ENCODE measurements at places on chromosomes 3 and 15. TPM values are rescaled to one million over a fixed set of nuclear protein-coding genes. Genes with fewer than 3 reads are reported as not detected.
A peak's percentile ranks its signal among the peaks of the same experiment; 100 is the strongest.

Gene RPP25
- 1.8 TPM for total RNA-seq

Gene ZNF592
- 25.7 TPM for total RNA-seq

Gene GRAMD2A
- total RNA-seq, result not detected

Gene CLDN11
- total RNA-seq, result 2.9 TPM

Gene CAMK1
- total RNA-seq, result 10.0 TPM

Gene MUC20
- 6.5 TPM for total RNA-seq

Gene SNRPN
- total RNA-seq, result 359 TPM

Gene FBXO40
- total RNA-seq, result 147 TPM

Gene GP5
- total RNA-seq, result 0.22 TPM

Gene PP2D1
- total RNA-seq, result not detected

GRCh38 chr3:163878396-163878795 lies 1199.9 kb downstream of the SI start:
- DNase-seq, result no peak

GRCh38 chr15:79610021-79610420 lies 177.9 kb downstream of the MINAR1 start:
- no peak for DNase-seq

- DNase-seq, result no peak
These were observed 47.9 kb upstream of the PLXNA1 start for GRCh38 chr3:126934991-126935390.

DNA sequence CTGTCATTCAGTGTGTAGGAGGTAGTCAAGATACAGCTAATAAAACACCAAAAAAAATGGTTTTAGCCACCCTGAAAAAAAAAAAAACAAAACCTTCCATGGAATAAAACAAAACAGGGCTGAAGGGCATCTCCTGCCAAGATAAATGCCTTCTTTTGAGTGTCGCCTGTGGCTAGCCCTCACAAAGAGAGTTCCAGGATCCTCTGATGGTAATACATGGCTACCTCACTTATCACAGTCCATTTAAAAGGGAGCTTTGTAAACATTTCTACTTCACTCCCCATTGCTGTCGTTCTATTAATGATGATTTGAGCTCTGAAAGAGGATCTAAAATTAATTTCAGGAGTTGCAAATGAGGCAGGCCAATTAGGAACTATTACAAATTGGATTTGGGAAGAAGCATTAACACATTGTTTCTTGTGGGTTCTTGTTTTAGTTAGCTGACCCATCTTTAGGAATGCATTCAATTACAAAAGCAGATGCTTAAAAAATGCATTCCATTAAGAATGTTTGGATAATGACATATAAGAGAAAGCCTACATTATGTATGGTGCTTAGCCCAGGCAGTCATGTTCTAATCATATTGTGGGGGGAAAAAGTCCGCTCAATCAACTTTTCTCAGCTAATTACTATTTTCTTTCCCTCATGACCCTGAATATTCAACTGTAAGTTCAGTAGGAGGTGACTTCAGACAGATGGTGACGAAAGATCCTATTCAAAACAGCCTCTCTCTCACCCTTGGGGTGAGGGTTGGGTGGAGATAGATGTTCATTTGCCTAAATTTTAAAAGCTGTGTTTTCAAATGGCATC lies 255.1 kb upstream of the WNT5A start:
- DNase-seq, result no peak

- no peak for DNase-seq
These were observed 27.4 kb upstream of the OR5K4 start for GRCh38 chr3:98326105-98326893.

DNA sequence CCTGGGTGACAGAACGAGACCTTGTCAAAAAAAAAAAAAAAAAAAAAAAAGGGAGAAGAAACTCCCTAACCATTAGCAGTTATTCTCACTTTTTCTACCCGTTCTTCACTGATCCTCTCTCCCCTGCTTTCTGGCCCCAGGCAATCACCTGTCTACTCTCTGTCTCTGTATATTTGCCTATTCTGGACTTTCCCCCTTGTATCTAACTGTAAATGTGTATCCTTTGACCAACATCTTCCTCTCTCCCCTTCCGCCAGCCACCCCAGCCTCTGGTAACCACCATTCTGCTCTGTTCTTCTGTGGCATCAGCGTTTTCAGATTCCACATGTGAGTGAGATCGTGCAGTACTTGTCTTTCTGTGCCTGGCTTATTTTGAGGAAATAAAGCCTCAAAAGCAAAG lies 6.9 kb downstream of the CYFIP1 start:
- peak; percentile 41 for DNase-seq

DNA sequence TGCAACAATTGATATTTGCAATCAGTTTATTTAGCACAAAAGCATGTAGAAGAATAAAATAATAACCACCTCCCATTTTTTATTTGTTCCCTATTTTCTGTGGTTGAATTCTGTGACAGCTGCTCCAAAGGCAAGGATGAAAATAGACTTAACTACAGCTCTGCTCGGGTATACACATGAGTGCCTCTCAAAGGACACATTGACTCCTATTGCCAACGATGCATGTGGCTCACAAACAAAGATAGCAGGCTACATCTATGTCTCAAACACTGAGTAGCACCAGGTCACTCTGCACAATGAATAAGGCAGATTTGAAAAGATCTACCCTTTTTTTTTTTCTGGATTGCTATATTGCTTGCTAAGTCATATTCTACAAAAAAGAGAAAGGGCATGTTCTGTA lies 612.9 kb downstream of the ROBO1 start:
- DNase-seq, result no peak

GRCh38 chr15:31341071-31341470 lies 14.4 kb downstream of the KLF13 start:
- no peak for DNase-seq

GRCh38 chr3:70840106-70840870 lies 527.9 kb upstream of the MDFIC2 start:
- no peak for DNase-seq

- no peak for DNase-seq
These were observed 119.1 kb downstream of the RASA2 start for GRCh38 chr3:141605883-141606282.

GRCh38 chr15:31344823-31345605 lies 18.4 kb downstream of the KLF13 start:
- no peak for DNase-seq

DNA sequence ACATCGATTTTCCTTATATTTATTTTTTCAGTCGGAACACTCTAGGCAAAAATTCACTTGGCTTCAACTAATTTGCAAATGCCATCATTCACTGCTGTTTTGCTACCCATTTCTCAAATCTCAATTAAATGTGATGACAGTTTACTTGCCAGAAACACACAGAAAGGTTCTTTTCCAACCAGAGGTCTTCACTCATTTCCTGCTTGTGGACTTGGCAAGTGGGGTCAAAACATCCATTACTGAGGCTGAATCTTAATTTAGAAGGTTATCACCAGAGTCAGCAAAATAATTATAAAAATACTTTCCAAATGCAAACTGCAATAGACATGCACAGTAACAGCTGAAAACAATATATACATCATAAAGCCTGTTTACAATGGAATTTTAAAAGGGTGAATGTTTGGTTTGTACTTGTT lies 625.4 kb upstream of the TBL1XR1 start:
- DNase-seq, result no peak

- DNase-seq, result no peak
These were observed 79.3 kb upstream of the RBMS3 start for GRCh38 chr3:29201604-29202003.

DNA sequence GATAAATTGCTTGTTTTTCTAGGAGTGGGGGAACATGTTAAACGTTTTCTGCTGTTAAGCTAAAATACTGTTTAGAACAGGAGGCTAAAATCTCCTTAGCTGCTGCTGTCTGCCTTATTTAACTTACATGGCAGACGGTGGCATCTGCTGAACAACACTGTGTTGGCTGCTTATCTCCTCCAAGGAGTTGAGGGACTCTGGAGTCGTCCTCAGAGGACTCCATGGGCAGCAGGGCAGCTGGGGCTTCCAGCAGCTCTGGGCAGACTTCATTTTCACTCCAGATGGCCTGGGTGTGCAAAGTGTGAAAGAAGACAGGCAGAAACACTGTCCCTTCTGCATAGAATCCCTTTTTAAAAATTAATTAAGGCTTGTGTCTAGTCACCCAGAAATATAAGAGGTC lies 52.9 kb upstream of the NUDT16 start:
- DNase-seq, result no peak

GRCh38 chr3:138450181-138450580 lies 15.8 kb downstream of the ESYT3 start:
- DNase-seq, result peak; percentile 67

- DNase-seq, result no peak
These were observed 198.3 kb upstream of the LRRFIP2 start for GRCh38 chr3:37372669-37373068.

DNA sequence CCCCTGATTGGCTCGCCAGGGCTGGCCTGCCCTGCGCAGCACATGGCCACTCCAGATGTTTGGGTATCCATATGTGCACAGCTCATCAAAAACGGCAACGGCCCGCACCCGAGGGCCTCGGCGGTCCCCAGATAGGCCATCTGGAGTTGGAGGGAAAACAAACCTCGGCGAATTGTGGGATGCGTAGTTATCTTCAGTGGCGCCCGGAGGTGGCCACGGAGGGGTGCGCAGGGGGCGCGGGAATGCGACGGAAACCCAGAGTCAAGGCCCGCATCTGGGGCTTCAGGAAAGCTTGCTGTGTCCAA lies 156.5 kb downstream of the TLE3 start:
- DNase-seq, result no peak

DNA sequence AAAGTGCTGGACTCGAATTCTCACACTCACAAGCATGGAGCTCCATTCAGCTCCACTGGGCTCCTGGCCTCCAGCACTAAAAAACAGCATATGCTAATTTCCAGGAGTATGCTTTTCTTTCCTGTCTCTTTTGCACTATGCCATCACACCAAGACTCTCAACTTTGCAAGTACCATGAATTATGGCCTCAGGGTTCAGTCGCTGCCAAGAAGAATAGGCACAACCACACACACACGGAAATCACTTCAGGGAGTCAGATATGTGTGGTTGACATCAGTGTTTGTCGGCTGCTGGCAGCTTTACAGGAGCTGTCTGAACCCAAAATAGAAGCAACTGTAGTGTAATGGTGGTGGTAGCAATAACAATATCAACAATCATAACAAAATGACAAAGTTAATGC lies 305.0 kb upstream of the SLCO3A1 start:
- no peak for DNase-seq

- DNase-seq, result no peak
These were observed 29.6 kb downstream of the RPL22L1 start for GRCh38 chr3:170840291-170840859.

DNA sequence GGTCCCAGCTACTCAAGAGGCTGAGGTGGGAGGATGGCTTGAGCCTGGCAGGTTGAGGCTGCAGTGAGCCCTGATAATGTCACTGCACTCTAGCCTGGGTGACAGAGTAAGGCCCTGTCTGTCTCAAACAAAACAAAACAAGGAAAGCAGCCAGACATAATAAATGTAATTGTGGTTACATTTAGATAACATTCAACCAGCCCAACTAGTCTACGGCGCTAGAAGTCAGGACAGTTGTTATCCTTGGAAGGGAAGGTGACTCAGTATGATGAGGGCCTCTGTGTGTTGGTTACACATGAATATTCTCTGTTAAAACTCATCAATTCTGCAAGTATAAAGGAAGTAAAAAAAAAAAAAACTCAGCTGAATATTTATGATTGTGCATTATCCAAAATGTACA lies 27.0 kb upstream of the CSPG5 start:
- no peak for DNase-seq

- DNase-seq, result no peak
These were observed 6.3 kb downstream of the BNC1 start for GRCh38 chr15:83278191-83278590.

- no peak for DNase-seq
These were observed 63.9 kb downstream of the IL12A start for GRCh38 chr3:160052385-160053047.

DNA sequence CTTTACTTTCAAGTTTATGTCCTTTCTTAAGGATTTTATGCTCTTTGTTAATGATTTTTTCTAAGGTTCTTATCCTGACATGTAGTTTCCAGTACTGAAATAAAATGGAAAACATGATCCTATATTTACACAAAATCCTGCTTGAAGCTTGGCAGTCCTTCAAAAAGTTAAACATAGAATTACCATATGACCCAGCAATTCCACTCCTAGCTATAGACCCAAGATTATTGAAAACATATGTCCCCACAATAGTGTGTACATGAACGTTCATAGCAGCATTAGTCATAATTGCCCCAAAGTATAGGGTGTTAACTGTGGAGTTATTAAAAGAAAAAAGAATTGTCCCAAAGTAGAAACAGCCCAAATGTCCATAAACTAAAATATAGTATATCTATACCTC lies 33.2 kb downstream of the ITGB5 start:
- DNase-seq, result no peak

GRCh38 chr3:42515391-42515916 lies 13.0 kb downstream of the VIPR1 start:
- peak; percentile 89 for DNase-seq

DNA sequence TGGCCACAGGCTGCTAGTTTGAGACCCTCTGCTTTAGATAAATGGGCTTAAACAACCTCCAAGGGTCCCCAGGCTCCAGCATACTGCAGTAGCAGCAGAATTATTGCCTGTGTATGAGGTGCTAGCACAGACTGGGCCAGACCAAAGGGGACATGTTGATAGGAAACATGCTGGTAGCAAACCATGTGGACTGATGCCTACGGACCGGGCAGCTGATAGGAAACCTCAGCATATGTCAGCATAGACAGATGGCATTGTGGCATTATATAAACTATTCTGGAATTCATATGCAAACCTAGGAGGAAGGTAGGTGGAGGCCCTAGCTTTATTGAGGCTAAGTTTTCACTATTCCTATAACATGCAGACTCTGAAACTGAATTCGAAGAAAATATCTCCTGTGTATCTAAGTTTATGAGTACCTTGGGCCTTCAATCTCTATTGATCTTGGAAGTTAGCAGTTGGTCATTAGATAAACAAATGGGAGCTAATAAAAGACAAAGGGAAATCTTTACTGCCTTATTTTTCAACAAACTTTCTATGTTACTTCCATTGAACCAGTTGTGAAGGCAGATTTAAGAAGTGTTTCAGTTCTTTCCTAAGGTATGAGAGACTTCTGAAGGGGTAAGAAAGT lies 1.7 kb upstream of the HGD start:
- DNase-seq, result no peak

- DNase-seq, result no peak
These were observed 14.7 kb upstream of the CHD2 start for GRCh38 chr15:92885224-92886041.

Data from cardiac septum (tissue), 1 donor.